ENCODE measurements at places on chromosomes 12 and 14.

DNA sequence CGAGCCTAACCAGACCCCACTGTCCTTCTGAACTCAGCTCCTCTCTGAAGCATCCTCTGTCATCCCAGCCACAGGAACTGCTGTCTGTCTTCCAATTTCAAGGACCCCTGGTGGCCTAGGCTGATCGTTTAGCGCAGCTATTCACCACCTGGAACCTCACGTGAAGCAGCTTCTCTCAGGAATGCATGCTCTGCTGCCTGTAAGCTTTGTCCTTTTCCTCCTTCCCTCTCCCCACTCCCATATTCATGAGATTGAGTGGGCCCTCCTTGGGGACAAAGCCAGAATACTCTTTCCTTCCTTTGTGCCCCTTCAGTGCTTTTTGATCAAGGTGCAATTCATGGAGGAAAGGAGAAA, 17.2 kb downstream of the DPF3 start:
- DNase-seq = no peak

DNA sequence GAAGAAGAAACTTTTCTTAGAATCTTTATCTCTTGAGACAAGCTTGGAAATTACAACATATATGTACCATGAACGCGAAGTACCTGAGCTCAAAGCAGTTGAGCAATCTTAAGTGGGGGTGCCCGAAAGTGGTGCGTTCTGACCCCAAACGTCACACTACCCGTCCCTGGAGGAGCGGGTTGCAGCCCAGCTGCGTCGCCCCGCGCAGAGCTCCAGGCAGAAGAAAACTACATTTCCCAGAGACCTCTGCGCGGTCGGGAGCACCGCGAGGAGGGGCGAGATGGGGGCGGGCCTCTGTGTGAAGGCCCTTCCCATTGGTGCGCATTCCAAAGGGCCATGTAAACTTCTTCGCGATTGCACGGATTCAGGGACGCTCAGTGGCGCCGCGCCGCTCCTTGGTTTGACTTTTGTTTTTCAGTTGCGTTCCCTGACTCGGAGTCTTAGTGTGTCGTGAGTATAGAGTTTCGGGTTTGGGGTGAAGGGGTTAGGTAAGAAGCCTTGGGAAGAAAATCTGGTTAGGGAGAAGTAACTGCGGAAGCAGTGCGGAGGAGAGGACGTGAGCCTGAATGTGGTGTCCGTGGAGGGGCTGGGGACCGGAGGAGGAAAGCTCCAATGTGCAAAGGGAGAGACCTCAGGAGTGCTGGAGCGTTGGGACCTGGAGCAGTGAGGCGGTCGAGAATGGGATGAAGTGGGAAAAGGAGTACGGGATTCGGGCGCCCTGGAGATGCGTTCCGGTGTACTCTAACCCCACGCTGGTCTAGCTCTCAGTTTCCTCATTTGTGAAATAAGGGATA, at the start of gene CCDC77:
Gene CCDC77, plus strand, starts transcription at position 410 of the 794 bp plus-strand sequence. CDS start 7,740 bp downstream, outside the sequence.
- DNase-seq = no peak

DNA sequence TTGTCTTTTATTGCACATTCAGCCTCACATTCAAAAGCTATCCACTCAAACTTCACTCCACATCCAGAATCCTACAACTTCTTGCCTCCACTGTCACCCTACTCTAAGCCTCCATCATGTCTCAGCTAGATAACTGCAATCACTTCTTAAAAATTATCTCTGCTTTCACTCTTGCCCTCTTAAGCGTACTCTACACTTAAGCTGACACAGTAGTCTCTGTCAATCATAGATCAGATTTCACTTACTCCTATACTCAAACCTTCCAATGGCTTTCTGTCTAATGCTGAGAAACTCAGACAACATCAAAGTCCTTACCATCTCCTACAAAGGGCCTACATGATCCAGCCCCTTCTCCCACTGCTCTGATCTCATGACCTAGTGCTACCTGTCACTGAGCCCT, 304.1 kb downstream of the ITPR2 start:
- DNase-seq = no peak

GRCh38 chr12:113359133-113359938, 949 bp downstream of the PLBD2 start:
- no peak for DNase-seq

GRCh38 chr12:85155791-85156190, 119.6 kb downstream of the LRRIQ1 start:
- peak; percentile 24 for DNase-seq
